ENCODE measurements at places on chromosomes 13 and 19. TPM values are rescaled to one million over a fixed set of nuclear protein-coding genes. Genes with fewer than 3 reads are reported as not detected.

DNA sequence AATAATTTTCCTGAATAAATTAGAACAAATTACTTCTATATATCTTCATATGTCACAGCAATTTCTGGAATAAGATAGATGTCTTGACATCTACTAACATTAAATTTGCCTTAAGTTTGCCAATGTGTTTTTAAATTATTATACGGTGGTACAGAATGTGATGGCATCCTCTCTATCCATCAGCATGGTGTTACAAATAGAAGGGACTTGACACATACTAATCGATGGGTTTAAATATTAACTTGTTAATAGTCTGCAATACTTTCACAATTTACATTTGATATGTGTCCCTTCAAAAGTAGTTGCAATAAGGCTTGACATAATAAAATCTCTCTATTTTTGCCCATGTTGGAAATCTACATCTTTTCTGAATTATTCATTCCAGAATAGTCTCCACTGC, 65.1 kb upstream of the PRR20A start:
- DNase-seq: no peak

GRCh38 chr13:43755844-43756243, 30.9 kb downstream of the ENOX1 start:
- DNase-seq: no peak

DNA sequence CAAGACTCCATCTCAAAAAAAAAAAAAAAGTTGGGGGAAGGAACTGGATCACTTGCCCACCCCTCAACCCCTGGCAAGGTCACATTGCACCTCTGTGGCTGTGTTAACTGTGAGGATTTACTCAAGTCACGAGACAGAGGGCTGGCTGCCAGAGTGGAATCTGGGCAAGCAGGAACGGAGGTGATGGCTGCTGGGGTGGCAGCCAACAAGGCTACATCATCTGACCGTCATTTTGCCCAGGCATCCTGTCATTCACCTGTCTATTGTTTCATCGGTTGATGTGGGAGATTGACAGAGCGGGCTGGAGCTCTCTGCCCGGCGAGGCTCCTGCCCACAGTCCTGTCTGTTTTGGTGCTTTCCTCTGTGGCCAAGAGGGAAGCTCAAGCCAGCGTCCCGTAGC, 75.7 kb downstream of the DPF1 start:
- no peak for DNase-seq

DNA sequence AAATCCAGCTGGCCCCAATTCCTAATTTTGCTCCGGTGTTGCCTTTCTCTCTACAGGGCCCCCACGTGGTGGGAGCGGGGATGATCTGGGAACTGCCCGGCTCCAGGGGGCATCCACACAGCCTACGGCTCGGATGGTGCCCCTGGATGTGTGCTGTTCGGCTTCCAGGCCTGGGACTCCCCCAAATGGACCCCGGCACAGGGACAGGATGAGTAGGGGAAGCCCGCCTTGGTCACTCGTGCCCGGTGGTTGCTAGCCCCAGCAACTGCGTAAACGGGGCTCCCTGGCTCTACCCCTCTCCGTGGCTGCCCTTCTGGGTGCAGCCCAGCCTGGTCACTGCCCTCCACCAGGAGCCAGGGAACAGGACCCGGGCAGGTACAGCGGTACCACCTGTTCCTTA, 111.5 kb downstream of the TEX26 start:
- DNase-seq: no peak

- DNase-seq: no peak
Observed at GRCh38 chr19:16903347-16903746, 14.5 kb downstream of the F2RL3 start.

The CRX gene
- polyA plus RNA-seq: not detected

All from keratinocyte (primary cell).